Vagina (tissue), 2 donors: ENCODE measurements at places on chromosomes 6 and 20.

DNA sequence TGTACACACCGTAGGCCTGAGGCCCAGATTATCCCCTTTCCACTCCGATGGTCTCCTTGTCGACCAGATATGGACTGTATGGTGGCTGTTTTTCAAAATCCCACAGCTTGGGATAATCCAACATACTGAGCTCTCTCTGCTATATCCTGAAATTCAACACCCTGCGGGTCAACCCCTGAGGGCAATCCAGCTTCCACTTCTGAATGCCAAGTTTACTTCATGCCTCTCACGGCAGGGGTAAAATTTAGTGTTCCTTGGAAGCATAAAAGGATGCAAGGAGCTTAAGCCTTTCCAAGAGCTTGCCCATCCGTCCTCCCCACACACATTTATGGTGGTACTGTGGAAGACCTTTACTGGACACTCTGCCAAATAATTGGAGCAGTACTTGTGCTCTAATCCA is 90.7 kb downstream of the PLG start:
- DNase-seq, result no peak

DNA sequence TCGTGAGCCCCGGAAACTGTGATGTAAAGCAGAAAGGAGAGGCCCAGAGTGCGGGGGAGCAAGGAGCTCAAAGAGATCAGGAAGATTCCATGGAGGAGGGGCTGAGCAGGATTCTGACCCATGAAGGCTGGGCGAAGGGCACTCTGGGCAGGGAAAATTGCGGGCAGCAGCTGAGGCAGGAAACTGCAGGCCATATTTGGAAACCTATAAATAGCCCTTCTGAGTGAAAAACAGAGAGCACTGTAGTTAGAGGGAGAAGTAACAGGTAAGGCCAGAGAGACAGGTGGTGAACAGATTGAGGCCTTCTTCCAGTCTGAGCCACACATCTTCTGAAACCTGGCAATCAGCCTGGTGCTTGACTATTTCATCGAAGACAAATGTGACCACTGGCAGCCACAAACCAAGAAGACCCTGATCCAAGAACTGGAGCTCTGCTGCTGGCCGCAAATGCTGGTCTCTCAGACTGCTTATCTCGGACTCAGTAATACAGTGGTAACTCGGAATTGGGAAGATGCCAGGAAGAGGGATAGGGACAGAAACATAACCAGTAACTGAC is 14.1 kb upstream of the BEND3 start:
- DNase-seq, result no peak

GRCh38 chr6:36335465-36336207 is 1.1 kb downstream of the BNIP5 start:
- no peak for DNase-seq

GRCh38 chr6:111549168-111549567 is 56.5 kb downstream of the TRAF3IP2 start:
- no peak for DNase-seq

GRCh38 chr6:63929111-63929510 is 293.5 kb downstream of the PHF3 start:
- DNase-seq, result no peak

DNA sequence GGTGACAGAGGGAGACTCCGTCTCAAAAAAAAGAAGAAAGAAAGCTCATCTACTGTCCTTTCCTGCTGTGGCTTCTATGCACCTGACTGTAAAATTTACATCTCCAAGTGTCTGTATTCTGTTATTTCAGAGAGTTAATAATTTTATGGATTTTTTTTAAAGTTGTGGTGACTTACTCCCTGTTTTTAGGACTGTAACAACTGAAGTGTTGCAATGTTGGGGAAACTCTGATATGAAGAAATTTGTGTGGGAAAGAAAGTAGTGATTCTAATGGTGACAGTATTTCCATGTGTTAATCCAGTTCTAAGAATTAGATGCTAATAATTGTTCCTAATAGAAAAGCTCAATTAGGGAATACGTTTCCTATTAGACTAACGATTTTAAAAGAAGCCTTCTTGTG is 27.4 kb downstream of the STX11 start:
- DNase-seq, result no peak

- DNase-seq, result no peak
These were observed 27.6 kb upstream of the IFNGR1 start for GRCh38 chr6:137246791-137247202.

DNA sequence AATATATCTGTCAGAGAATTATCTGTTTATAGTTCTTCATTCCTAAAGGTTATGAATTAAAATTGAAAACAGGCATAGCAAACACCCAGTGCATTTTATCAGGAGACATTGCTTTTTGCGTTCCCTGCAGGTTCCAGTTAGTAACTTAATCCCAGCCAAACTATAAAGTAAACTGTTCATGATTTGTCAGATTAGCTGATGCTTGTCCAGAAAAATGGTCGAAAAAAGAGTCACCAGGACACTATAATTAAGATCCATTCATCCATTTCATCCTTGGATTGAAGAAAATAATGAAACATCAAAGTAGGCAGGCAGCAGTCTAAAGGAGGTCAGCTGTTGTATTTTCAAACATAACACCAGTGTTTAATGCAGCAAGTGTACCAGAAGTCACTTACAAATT is 75.9 kb downstream of the EPHA7 start:
- DNase-seq, result no peak

- DNase-seq, result no peak
These were observed 69.7 kb upstream of the HINT3 start for GRCh38 chr6:125886914-125887313.

- no peak for DNase-seq
These were observed 180.6 kb upstream of the PDE10A start for GRCh38 chr6:165843568-165844113.

DNA sequence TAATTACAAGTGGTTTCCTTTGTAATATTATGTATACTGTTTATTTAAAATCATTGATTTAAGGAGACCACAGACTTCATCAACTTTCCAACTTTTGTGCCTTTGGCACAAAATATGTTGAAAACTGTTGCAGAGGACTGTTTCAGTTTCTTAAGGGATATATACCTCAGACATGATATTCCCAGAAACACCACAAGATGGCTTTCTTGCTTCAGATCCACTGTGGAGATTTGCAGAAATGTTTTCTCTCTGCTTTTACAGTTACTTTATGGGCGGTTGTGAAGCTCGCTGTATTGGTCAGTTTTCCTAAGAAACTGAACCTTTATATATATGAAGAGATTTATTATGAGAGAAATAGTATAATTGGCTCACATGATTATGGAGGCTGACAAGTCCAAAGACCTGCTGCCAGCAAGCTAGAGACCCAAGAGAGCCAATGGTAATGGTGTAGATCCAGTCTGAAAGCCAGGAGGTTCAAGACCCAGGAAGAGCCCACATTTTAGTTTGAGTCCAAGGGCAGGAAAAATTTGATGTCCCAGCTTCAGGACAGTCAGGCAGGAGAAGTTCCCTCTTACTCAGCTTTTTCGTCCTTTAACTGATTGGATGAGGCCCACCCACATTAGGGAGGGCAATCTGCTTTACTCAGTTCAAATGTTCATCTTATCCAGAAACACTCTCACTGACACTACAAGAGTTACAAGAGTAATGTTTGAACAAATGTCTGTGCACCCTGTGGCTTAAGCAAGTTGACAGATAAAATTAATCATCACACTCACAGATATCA is 12.8 kb downstream of the ME1 start:
- no peak for DNase-seq

GRCh38 chr6:35062676-35063574 is 78.2 kb downstream of the TCP11 start:
- no peak for DNase-seq

GRCh38 chr6:15763837-15764236 is 101.0 kb upstream of the DTNBP1 start:
- DNase-seq, result no peak

GRCh38 chr20:45405571-45406259 is 2.4 kb upstream of the DBNDD2 start:
- DNase-seq, result no peak

DNA sequence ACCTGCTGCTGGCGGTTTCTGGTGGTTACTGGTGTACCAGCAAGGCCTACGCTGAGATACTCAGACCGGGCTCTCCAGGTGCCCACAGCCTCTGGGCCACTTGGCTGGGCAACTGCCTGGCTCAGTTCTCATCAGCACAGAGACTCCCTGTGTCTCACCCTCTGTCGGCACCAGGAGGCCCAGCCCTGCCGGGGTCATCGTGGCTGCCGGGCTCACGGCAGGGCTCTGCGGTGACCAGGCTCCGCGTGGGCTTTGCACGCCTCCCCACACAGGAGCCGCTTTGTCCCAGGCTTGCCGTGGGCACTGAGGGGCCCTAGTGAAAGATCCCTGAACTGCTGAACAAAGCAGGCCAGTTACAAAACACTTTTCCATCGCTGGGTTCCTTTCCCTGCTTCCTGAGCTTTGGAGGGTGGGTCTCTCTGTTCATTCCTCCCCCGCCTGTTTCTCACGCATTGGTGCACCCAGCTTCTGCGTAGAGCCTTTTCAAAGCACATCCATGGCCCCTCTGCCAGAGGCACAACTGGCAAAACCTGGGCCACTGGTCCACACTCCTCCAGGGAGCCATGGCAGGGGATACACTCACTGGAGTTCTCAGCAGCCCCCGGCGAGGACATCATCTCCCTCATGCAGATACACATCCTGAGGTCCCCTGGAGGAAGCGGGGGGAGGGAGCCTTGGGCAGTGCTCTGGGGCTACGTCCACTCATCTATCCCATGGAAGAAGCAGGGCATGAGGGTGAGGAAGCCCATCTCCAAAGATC is 117.0 kb downstream of the NFATC2 start:
- DNase-seq, result no peak

GRCh38 chr20:60484316-60484715 is 526.1 kb downstream of the CDH26 start:
- no peak for DNase-seq

- no peak for DNase-seq
These were observed 43.1 kb downstream of the FAXC start for GRCh38 chr6:99306341-99306740.

DNA sequence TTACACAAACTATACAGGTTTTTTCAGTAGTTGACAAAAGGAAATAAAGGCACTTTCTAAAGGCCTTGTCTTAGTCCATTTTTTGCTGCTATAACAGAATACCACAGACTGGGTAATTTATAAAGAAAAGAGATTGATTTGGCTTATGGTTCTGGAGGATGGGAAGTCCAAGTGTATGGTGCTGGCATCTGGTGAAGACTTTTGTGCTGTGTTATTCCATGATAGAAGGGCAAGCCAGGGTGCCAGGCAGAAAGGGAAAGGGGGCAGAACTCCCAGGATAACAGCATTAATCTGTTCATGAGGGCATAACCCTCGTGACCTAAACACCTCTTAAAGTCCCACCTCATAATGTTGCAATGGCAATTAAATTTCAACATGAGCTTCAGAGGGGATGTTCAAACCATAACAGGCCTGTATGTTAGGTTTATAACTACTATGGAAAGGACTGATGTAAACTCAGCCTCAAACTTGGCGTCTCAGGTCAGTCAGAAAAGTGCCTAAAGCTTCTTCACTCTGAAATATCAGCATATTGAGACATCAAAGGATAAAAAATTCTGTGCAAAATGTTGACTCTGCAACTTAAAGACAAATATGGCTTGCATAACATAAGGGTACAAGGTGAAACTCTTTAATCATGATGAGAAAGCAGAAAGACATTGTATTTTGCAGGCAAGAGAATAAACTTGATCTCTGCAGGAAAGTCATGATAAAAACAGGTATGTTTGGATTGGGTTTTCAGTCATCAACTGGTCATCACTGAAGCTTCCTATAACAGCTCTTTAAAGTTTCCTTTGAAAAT is 42.8 kb downstream of the RNF217 start:
- DNase-seq, result no peak

GRCh38 chr20:15627089-15627488 is 946.2 kb downstream of the KIF16B start:
- no peak for DNase-seq

DNA sequence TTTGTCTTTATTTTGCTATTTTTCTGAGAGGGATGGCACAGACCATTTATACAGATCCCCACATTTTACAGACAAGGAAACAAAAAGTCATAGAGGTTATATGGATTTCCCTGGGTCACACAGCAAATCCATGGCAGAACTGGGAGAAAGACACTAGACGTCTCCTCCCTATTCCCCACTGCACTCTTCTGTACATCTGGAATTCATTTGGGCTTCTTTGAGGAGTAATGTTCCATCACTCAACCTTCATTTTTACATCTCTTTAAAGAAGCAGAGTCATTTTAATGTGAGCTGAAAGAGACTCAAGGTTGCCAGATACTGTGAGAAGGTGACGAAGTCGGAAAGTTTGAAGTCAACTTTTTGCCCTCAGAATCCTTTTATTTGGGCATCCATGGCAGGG is 207.3 kb downstream of the OTOR start:
- no peak for DNase-seq
